ENCODE measurements at places on chromosomes 2 and 18.

- DNase-seq, result no peak
These were observed 101.4 kb upstream of the RAB6C start for GRCh38 chr2:129877795-129878775.

GRCh38 chr2:213751446-213751845 lies 467.2 kb downstream of the SPAG16 start:
- DNase-seq, result no peak

DNA sequence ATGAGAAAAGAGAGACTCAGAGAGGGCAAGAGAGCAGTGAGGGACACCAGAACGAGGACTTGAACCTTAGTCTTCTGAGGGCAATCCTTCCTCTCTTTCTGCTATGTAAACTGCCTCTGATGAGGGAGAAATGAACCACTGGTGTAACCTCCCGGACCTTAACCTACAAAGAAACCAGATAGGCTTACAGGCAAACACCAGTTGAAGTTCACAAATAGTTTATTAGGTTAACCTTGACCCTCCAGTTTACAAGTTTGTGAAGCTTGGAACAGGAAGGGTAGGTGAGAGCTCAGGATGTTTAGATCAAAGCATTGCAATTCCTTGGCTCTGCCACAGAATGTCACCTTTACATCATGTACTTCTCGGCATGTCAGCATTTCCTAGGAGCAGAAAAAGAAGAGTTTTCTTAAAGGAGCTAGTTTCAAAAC lies 486.4 kb upstream of the SPRED2 start:
- DNase-seq, result no peak

DNA sequence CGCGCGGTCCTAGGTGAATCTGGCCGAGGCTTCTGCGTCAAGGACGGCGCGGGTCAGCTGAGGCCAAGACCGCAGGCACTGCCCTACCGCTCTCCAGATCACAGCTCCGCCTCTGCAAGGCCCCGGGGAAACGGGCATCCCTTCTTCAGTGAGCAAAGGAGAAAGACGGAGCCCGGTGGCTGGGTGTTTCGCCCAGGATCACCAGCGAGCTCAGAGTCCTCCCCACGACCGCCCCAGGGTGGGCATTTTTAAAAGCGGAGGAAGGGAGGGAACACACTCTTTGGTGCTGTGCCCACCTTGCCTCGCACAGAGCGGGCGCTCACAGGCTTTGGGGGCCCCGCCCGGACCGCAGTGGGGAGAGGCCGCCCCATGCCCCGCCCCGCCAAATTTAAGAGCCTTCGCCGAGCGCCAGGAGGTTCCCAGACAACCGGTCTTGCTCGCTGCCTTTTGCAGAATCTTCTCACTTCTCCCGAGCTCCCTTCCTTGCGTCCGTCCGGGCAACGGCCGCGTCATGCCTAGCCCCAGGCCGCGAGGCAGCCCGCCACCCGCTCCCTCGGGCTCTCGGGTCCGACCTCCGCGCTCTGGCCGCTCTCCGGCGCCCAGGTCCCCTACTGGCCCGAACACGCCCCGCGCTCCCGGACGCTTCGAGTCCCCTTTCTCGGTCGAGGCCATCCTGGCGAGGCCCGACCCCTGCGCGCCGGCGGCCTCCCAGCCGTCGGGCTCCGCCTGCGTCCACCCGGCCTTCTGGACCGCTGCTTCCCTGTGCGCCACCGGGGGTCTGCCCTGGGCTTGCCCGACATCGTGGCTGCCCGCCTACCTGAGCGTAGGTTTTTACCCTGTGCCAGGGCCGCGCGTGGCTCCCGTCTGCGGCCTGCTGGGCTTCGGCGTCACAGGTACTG lies at the start of gene NOTO:
NOTO (plus strand) TSS at position 419 of the 899 bp plus-strand sequence; CDS start at position 512, 93 bp downstream.
- DNase-seq, result peak; percentile 79

GRCh38 chr18:31099450-31100230 lies 2.6 kb downstream of the DSC2 start:
- DNase-seq, result no peak

DNA sequence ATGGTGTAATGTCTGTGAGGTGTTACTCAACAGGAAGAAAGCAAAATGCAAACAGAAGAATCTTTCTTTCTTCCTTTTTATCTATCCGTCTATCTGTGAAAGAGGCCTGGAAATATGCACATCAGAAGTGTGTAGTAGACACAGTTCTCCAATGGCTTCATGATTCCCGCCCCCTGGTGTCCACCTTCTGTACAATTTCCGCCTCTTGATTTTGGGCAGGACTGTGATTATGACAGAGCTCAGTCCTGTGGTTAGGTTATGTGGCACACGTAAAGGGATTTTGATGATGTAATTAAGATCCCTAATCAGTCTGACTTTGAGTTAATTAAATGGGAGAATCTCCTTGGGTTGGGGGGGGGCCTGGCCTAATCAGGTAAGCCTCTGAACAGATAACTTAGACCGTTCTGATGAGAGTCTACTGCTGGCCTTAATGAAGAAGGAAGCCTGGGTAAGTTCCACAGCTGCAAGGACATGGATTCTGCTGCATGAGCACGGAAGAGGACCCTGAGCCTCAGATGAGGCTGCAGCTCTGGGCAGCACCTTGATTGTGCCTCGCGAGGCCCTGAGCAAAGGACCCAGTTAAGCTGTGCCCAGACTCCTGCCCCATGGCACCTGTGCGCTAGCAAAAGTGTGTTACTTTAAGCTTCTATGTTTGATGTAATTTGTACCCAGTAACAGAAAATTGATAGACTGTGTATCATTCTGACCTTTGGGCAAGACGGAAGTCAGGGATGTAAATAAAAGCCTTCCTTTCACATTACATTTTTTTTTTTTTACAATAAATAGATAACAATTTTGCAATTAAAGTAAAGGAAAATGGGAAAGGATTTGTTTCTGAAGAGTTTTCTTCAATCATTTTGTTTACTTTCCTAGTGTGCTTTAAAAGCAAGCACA lies 11.3 kb upstream of the KCNF1 start:
- no peak for DNase-seq

- no peak for DNase-seq
These were observed 437.6 kb downstream of the NCKAP5 start for GRCh38 chr2:133130548-133131246.

DNA sequence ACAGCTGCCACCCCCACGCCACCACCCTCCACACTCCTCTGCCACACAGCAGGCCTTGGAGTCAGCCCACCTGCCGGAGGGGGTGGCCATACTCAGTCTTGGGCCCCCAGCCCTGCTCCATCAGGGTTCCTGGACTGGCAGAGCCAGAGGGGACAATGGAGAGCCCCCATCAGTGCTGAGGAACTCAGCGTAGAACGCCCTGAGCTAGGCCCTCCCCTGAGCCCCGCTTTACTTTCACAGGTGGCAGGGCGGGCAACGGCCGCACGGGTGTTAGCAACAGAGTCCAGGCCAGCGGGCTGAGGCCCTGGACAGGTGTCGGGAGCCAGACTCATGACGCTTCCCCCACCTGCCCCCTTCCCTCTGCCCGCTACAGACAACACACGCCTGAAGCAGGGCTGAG lies 47.1 kb downstream of the FOSL2 start:
- DNase-seq, result no peak

DNA sequence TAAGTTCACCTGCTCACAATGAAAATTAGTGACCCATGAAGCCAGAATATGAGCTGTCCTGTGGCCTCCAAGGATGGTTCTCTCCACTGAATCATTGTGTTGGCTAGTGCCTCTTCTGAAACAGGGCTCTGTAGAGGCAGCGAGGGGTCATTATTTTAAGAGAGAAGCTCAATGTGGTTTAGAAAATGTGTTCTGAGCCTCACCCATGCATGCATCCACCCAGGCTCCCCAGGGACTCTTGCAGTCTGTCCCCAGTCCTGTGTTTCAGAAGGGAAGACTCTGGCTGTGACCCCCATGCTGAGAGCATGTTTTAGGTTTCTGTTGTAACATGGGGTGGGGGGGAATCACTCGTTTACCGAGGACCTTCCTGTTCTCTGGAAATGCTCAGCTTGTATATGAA lies 135.2 kb downstream of the RNF144A start:
- DNase-seq, result no peak
